ENCODE measurements at places on chromosomes 16 and 17.

- DNase-seq = no peak
These were observed 4.5 kb downstream of the PRKCB start for GRCh38 chr16:23840310-23840709.

GRCh38 chr17:29283961-29284360 is 10.0 kb downstream of the NUFIP2 start:
- DNase-seq = no peak

DNA sequence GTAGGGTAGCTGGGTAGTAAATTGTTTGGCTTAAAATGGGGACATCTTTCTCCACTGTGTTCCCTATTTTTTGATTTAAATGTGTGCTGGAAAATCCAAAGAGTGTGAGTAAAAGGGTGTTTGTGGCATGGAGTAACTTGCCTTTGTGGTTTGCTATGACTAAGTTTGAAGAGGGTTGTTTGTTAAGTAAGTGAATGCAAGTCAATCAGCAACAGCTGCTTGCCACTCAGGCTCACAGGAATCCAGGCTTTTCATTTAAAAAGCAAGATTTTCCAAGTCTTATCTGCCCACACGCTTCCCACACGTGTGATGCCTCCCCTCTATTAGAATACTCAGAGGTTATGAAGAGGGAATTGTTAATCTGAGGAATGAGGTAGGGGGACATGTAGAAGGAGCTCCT is 847.7 kb upstream of the RBFOX1 start:
- DNase-seq = no peak

- no peak for DNase-seq
These were observed 872 bp downstream of the ELMO3 start for GRCh38 chr16:67199808-67200198.

- DNase-seq = peak; percentile 66
These were observed 9.0 kb upstream of the CDH5 start for GRCh38 chr16:66357523-66357928.

GRCh38 chr16:79298476-79298875 is 302.1 kb downstream of the MAF start:
- no peak for DNase-seq

DNA sequence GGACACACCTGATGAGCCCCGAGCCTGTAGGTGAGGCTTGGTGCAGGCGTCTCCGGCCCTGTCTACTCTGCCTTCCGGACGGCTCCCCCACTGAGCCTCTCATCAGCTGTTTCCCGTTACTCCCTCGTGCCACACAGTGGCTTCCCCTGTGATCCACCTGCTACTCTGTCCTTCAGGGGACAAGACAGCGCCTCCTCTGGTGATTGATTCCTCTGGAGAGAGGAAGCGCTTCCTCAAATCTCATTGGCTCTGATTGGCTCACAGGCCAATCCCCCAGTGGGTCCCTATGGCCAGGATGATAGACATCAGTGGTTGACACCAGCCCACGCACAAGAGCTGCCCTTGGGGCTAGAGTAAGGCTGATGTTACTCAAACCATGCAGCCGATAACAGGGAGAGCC is 24.0 kb downstream of the RNF213 start:
- DNase-seq = peak; percentile 50

DNA sequence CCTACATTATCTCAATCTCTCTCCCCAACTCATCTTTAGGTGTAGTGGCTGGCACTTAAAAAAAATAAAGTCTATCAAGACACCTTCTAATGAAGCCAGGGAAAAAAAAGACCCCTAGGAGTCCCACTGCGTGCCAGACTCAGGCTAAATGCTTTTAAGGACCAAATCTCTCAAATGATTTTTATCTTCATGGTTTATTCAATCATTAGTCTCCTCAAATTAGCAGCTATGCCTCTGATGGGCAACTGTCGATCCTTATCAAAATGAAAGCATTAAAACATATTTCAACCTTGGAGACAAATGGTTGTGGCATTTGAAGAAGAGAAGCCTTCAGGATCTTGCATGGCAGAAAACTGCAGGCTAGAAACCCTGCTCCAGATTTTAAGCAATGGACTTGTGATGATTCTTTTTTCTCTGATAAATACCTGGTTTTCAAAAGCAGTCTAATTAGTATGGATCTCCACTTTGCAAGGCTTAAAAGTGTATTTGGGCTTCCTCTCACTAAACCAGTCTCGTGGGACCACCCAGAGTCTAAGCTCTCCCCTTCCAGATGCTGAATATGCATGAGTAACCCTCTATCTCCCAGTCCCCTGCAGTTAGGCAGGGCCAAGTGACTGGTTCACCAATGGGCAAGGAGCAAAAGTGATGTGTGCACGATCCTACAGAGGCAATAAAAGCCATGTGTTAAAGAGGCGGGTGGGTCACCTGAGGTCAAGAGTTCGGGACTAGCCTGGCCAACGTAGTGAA is 14.9 kb downstream of the ITPRIPL2 start:
- DNase-seq = no peak

Data from hematopoietic multipotent progenitor cell treated with erythropoietin and hydrocortisone succinate and interleukin-3 and kit ligand, for 4 days (in vitro differentiated cells).